Gastroesophageal sphincter (tissue), 4 donors: ENCODE measurements at places on chromosomes 1 and 21. TPM values are rescaled to one million over a fixed set of nuclear protein-coding genes. Genes with fewer than 3 reads are reported as not detected.

The GPR37L1 gene
- 0.27 TPM for total RNA-seq

DNA sequence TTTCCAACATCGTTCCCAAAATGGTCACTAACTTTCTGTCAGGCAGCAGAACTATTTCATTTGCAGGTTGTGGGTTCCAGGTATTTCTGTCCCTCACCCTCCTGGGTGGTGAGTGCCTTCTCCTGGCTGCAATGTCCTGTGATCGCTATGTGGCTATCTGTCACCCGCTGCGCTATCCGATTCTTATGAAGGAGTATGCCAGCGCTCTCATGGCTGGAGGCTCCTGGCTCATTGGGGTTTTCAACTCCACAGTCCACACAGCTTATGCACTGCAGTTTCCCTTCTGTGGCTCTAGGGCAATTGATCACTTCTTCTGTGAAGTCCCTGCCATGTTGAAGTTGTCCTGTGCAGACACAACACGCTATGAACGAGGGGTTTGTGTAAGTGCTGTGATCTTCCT lies 9.3 kb downstream of the OR2AJ1 start:
- no peak for ATAC-seq

- no peak for ATAC-seq
Measured at GRCh38 chr1:62241371-62242131, 46.9 kb downstream of the L1TD1 start.

DNA sequence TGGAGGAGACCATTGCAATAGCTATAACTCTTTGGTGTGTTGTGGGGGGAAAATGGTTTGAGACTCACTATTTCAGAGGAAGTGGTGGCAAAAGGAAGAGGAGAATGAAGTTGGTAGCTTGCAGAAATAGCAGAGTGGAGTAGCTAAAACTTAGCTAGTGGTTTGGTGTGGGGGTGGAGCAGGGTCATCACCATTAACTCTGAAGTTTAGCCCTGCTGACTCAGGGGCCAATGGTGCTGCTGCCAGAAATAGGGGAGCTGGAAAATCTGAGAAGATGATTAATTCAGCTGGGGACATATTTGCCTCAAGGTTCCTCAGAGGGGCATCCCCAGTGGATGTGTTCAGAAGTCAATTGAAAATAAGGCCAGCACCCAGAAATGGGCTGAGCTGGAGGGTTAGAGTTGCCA lies 65.4 kb downstream of the RUNX1 start:
- ATAC-seq: no peak

GRCh38 chr1:9193233-9193625 lies 41.3 kb upstream of the H6PD start:
- ATAC-seq: no peak

GRCh38 chr1:6263716-6264115 lies 2.8 kb upstream of the GPR153 start:
- no peak for ATAC-seq

DNA sequence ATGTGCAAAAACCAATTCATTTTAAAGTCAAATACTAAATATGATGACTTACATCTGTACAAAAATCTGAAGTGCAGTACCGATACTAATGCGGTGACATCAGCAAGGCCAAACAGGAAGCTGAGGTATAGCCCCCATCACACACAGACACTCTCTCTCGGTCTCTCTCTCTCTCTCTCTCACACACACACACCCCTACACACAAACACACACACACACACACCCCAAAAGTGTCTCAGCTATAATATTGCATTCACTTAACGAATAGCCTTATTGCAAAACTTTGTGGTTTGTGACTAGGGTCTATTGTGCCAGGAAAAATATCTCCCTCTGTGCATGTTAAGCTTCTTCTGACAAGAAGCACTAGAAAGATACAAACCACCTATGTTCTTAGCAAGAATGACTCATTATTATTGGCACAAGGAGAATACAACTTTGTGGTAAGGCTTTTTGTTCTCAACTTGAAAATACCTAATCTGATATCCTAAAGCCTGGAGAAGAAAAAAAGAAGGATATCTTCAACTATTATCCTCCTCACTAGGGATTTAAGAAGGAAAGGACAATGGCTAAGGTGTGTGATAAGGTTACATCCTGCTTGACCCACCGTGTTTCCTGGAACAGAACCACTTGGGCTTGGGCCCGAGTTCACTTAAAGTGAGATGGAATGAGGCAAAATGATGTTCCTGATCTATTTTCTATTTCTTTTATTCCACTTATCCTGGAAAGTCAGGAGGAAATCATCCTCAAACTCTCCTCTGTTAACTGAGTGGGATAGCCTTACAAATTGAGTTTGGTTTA lies 107.1 kb downstream of the NIBAN1 start:
- ATAC-seq: peak; percentile 83

- ATAC-seq: no peak
Measured at GRCh38 chr1:225480825-225481434, 53.1 kb upstream of the LBR start.

- ATAC-seq: no peak
Measured at GRCh38 chr1:25034736-25035522, 104.9 kb upstream of the RUNX3 start.

DNA sequence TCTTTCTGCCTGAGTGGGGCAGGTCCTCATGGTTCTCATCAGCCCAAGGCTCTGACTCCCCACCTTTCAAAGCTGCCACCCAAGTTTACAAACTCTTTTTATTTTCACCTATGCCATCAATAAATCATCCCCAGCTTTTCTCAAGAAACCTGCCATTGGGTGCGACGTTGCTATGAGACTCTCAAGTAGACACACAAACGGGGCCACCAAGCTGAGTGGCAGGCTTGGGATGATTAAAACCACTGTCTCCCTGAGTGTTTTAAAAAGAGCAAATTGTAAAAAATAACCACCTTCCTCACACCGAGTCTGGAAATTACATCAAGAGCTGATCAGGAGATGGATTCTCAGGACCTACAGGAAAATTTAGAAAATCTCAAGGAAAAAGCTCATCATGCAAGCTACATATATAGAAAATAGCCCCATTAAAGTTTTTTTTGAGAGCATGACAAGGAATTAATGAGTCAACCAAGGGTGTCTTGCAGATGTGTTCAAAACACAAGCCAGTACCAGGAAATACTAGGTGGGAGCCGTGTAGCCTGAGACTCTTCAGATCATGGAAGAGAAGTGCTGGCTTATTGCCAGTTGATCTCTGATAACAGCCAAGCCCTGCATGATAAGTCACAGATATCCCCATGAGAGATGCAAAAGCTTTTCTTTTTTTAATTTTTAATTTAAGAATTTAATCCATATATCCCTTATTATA lies 158.4 kb upstream of the BACE2 start:
- ATAC-seq: no peak

The FAM177B gene
- not detected for total RNA-seq

The BNIPL gene
- 6.1 TPM for total RNA-seq

- no peak for ATAC-seq
Measured at GRCh38 chr1:151713044-151713443, 3.6 kb downstream of the CELF3 start.

DNA sequence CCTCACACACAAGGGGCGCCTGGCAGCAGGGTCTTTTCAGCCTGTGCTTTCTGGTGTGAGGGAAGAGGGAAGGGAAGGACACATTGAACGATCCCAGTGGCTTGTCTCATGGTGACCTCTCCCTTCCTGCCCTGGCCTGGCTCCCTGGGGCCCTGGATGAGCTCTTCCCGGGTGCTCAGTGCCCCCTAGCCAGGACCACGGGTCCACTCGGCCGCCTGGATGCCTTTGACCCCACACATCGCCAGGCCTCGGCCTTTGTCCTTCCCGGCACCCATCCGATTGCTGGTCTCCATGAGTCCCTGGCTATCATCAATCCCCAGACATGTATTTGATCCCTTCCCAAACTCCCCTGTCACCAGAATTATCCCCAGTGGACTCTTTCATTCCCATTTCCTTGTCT lies 6.0 kb upstream of the TFF3 start:
- ATAC-seq: no peak

- ATAC-seq: no peak
Measured at GRCh38 chr21:15078180-15078579, 13.4 kb upstream of the NRIP1 start.
